ENCODE measurements at places on chromosomes 7 and 10.

- no peak for DNase-seq
Measured at GRCh38 chr7:38169847-38170246, 8.2 kb upstream of the STARD3NL start.

DNA sequence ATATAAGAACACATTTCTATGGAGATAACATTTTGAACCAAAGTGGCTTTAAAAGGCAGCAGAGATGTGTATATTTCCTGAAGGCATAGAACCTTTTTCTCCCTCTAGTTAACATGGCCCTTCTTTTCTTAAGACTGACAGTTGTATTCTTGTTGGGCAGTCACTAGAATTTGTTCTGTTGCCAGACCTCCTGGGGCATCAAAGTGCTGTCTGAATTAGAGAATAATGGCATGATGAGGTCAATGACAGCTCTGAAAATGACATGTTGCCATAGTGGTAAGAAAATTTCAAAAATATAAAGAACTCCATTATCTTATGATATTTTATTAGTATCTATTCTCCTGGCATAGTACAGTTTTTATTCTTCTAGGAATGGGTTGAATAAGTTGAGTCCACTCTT is 446.7 kb downstream of the NRG3 start:
- DNase-seq, result no peak

- no peak for DNase-seq
Measured at GRCh38 chr7:155524018-155524556, 22.3 kb downstream of the CNPY1 start.

DNA sequence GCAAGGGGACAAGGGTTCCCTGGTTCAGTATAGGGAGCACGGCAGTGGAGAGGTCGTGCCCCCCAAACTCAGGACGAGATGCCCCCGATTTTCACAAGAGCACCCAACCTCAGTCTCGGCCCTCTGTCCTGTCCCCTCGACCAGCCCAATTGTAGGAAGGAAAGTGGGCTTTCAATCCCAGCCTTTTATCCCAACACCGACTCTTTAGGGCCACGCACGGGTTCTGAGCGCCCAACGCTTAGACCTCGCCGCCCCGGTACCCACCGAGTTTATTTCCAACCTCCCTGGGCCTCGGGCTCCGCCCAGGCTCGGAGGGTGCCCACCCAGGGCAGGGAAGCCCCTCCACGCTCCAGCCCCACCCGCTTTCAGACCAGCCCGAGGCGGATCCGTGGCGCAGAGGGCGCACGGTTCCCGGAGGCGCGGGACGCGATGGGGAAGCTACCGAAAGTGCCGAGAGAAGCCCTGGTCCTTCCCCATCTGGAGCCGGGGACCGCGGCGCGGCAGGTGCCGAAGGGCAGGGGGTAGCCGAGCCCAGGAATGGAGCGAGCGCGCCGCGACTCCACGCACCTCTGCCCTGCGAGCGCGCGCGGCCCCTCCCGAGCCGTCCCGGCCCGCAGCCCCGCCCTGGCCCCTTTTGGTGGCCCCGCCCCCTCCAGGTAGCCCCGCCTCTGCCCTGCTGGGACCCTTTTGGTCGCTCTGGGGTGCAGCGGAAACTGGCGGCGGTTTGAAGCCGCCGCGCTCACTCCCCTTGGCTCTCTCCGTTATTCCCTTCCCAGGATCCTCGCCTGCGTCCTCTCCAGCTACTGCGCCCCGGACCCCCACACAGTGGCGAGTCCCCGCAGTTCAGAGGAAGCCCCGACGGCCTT is 20.4 kb downstream of the GRID2IP start:
- no peak for DNase-seq

DNA sequence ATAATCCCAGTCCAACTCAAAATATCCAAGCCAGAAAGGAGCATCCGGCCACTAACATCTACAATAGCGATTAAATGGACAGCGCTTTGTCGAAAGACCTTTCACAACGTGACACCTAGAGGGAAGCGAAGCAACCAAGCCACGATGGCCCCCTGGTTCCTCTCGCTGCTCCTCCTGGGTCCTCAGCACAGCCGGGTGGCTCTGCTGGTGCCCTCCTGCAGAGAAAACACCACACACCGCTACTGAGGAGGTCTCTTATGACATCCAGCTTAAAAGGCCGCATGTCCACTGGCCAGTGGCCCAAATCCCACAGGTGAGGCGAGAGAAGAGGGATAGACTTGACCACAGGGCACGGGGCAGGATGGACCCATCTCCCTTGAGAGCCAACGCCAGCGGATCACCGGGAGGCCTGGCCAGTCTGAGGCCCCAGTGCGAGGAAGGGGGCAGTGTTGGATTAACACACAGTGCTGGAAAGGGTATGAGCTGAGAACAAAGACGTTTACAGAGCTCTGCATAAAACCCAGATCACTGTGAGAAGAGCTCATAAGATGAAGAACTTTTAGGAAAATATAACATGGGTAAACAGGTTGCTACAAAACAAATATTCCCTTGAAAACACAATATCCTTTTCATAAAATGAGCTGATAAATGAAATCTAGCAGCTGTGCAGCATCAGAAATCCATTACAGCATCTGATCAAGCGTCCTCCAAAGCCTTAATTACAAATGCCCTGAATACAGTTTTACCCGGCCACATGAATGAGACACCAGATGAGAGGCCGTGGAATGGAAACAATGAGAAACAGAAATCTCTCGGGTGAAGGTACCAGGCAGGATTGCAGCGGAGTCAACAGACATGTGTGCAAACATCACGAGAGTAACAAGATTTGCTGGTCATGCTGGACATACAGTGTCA is 236.7 kb downstream of the DIP2C start:
- no peak for DNase-seq

DNA sequence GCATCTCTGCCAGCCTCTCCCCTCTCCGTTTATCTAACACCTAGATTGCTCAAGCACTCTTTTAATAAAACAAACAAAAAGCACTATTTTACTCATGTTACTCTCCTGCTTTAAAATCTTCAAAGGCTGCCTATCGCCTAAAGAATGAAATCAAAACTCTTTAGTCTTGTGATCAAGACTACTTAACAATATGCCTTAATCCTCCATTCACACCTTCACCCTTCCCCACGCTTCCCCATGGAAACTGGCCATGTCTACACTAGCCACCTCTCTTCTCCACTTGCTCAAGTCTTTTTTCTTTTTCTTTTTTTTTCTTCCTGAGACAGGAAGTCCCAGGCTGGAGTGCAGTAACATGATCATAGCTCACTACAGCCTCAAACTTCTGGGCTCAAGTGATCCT is 47.8 kb upstream of the TMEM213 start:
- DNase-seq, result no peak

DNA sequence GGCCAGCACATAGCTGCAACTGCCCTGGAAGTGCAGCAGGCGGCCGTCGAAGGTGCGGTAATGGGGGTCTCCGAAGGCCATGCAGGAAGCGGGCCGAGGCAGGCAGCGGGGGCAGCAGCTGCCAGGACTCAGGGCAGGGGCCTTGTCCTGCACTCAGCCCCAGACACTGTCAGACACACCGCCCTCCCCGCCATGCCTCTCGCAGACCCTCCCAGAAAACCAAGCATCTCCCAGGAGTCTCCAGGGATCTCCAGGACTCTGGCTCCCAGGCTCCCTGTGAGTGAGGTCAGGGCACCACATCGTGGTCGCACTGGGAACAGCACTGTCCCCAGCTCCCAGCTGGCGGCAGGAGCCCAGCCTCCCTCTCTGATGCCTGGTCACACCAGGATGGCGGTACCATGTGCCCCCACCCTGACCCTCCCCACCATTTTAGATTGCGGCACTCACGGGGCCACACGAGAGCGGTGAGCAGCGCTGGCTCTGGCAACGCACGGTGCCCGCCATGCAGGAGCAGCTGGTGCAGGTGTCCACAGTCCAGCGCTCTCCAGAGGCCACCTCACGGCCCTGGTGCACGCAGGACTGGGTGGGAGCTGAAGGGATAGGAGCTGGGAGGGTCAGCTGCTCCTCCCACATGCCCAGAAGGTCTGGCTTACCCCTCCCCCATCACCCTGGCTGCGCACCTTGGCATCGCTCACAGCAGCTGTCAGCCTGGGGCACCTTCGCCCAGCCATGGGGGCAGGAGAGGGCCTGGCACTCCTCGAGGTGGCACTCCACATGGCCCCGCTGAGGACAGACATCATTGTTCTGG is 17.5 kb downstream of the ATP6V1F start:
- peak; percentile 88 for DNase-seq

DNA sequence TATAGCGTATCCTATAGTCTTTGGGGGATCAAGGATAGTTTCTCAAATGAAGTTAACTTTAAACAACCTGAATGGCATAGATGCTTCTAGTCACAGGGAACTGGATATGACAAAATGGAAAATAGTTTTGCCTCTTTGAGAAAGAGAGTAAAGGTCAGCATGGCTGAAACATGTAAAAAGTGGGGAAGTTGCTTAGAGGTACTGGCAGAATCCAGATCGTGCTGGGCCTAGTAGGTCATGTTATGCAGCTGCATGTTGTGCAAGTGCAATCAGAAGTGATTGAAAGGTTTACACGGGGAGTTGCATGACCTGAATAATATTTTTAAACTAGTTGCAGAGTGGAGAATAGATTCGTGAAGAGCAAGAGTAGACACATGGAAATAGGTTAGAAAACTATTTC is 201.1 kb upstream of the HDAC9 start:
- DNase-seq, result no peak

Data from SK-N-DZ (cell line).